Thyroid gland (tissue), 4 donors: ENCODE measurements at places on chromosomes 1 and 21.
A peak's percentile ranks its signal among the peaks of the same experiment; 100 is the strongest.

GRCh38 chr1:231187571-231187970, 25.7 kb downstream of the TRIM67 start:
- H3K27ac ChIP-seq: no peak overlapping the region
- H3K36me3 ChIP-seq: no peaks in the 10 kb centered on the region
- DNase-seq: no peak
- H3K27me3 ChIP-seq: no peaks in the 10 kb centered on the region
- H3K4me1 ChIP-seq: peaks cover 6% of the 10 kb centered on the region

- no peaks in the 10 kb centered on the region for H3K36me3 ChIP-seq
- H3K27ac ChIP-seq: no peak overlapping the region
- no peak for DNase-seq
- peaks cover 7% of the 10 kb centered on the region for H3K4me1 ChIP-seq
- H3K27me3 ChIP-seq: no peaks in the 10 kb centered on the region
Observed at GRCh38 chr1:4485398-4485797, 169.0 kb upstream of the AJAP1 start.

- H3K4me1 ChIP-seq: peaks cover 71% of the 10 kb centered on the region
- H3K27ac ChIP-seq: peak overlapping the region; percentile 96
- no peaks in the 10 kb centered on the region for H3K36me3 ChIP-seq
- no peak overlapping the region for H3K4me3 ChIP-seq
Observed at GRCh38 chr21:45431781-45432572, 27.0 kb downstream of the COL18A1 start.

GRCh38 chr1:64484651-64485050, 14.7 kb downstream of the CACHD1 start:
- DNase-seq: no peak
- no peaks in the 10 kb centered on the region for H3K27me3 ChIP-seq
- H3K4me3 ChIP-seq: no peak overlapping the region
- H3K36me3 ChIP-seq: no peaks in the 10 kb centered on the region
- no peak overlapping the region for H3K27ac ChIP-seq
- peaks cover 44% of the 10 kb centered on the region for H3K4me1 ChIP-seq

GRCh38 chr1:189804352-189804751, 673.3 kb downstream of the BRINP3 start:
- DNase-seq: no peak
- H3K36me3 ChIP-seq: no peaks in the 10 kb centered on the region
- H3K27ac ChIP-seq: no peak overlapping the region
- H3K4me3 ChIP-seq: no peak overlapping the region

GRCh38 chr1:95655321-95656020, 421.5 kb downstream of the RWDD3 start:
- H3K36me3 ChIP-seq: no peaks in the 10 kb centered on the region
- no peak for DNase-seq
- no peaks in the 10 kb centered on the region for H3K27me3 ChIP-seq
- H3K4me1 ChIP-seq: no peaks in the 10 kb centered on the region
- H3K27ac ChIP-seq: no peak overlapping the region
- no peak overlapping the region for H3K4me3 ChIP-seq

GRCh38 chr1:15974855-15975254, 1.0 kb downstream of the ZBTB17 start:
- no peaks in the 10 kb centered on the region for H3K27me3 ChIP-seq
- no peak overlapping the region for H3K4me3 ChIP-seq
- no peak overlapping the region for H3K27ac ChIP-seq

- no peaks in the 10 kb centered on the region for H3K27me3 ChIP-seq
- no peaks in the 10 kb centered on the region for H3K4me1 ChIP-seq
- no peak for DNase-seq
- no peak overlapping the region for H3K4me3 ChIP-seq
- no peaks in the 10 kb centered on the region for H3K36me3 ChIP-seq
Observed at GRCh38 chr1:59126366-59126765, 170.5 kb upstream of the FGGY start.

GRCh38 chr1:21495225-21495820, 13.9 kb upstream of the ALPL start:
- no peaks in the 10 kb centered on the region for H3K36me3 ChIP-seq
- no peaks in the 10 kb centered on the region for H3K27me3 ChIP-seq
- DNase-seq: no peak

- H3K36me3 ChIP-seq: no peaks in the 10 kb centered on the region
- H3K27me3 ChIP-seq: no peaks in the 10 kb centered on the region
- H3K27ac ChIP-seq: no peak overlapping the region
Observed at GRCh38 chr1:43900386-43900785, 33.2 kb upstream of the ARTN start.

DNA sequence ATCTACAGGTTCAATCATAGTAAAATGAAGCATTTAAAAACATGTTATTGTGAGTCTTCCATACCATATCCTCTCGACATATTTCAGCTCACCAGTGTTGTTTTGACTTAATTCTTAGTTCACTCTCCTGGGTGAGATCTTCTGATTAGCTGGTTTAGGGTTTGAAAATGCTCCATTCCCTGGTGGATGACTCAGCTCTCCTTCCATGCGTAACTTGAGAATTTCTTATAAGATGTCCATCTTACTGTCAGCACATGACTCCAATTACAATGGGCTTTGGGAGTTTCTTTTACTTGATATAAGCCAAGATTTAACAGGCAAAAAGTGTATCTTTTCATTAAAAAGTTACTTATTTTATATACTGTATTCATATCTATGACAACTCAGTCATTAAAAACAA, 476.5 kb downstream of the BRINP3 start:
- H3K4me1 ChIP-seq: no peaks in the 10 kb centered on the region
- no peak overlapping the region for H3K27ac ChIP-seq
- no peaks in the 10 kb centered on the region for H3K36me3 ChIP-seq
- no peaks in the 10 kb centered on the region for H3K27me3 ChIP-seq
- DNase-seq: no peak
- no peak overlapping the region for H3K4me3 ChIP-seq
